ENCODE measurements at places on chromosomes 1 and 21.

DNA sequence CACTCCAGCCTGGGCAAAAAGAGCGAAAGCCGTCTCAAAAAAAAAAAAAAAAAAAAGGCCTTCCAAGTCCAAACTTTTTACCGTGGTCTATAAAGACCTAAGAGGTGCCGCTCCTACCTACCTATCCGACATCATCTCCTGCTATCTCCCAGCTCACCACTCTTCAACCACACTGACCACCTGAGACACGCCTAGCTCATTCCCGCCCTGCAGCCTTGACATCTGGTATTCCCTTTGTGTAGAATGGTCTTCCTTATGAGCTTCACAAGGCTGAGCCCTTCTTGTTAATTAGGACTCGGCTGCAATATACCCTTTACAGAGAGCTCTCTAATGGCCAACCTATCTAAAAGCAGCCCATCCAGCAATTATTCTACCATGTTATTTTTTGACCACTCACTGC lies 680 bp downstream of the MAGOH start:
- no peak for DNase-seq

DNA sequence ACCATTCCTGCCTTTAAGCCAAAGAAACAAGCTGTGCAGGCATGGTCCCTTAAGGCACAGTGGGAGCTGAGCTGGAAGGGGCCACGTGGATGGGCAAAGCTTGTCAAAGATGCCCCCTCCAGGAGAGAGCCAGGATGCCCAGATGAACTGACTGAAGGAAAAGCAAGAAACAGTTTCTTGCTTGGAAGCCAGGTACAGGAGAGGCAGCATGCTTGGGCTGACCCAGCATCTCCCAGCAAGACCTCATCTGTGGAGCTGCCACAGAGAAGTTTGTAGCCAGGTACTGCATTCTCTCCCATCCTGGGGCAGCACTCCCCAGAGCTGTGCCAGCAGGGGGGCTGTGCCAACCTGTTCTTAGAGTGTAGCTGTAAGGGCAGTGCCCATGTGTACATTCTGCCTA lies 1.3 kb upstream of the SLC50A1 start:
- DNase-seq: no peak

- DNase-seq: no peak
Observed at GRCh38 chr1:101914473-101915242, 82.1 kb downstream of the OLFM3 start.

- DNase-seq: no peak
Observed at GRCh38 chr1:202123336-202123813, 658 bp downstream of the GPR37L1 start.

DNA sequence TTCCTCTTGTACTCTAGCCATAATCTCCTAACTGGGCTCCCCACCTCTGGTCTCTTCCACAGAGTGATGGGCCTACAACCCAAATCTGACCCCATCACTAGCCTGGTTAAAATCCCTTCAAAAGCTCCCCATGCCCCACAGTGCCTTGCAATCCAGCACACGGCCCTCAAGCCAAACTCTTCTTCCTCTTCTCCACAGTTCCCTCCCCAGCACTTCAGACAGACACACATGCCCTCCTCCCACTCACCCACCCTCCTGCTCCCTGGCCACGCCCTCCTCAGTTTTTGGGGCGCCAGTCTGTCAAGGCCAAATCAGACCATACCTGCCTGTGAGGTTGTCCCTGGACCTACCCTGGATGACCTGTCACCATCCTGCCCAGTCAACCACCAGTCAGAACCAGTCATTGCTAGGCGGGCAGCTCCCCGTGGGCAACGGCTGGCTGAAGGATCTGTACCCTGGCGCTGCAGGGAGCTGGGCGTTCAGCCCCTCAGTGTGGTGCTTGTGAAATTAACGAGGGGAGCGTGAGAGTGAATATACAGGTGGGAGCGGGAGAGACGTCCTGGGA lies 753 bp downstream of the C1orf210 start:
- DNase-seq: no peak

GRCh38 chr1:73910062-73910461 lies 287.9 kb downstream of the LRRIQ3 start:
- no peak for DNase-seq

GRCh38 chr21:36423771-36424433 lies 38.7 kb downstream of the CHAF1B start:
- no peak for DNase-seq

DNA sequence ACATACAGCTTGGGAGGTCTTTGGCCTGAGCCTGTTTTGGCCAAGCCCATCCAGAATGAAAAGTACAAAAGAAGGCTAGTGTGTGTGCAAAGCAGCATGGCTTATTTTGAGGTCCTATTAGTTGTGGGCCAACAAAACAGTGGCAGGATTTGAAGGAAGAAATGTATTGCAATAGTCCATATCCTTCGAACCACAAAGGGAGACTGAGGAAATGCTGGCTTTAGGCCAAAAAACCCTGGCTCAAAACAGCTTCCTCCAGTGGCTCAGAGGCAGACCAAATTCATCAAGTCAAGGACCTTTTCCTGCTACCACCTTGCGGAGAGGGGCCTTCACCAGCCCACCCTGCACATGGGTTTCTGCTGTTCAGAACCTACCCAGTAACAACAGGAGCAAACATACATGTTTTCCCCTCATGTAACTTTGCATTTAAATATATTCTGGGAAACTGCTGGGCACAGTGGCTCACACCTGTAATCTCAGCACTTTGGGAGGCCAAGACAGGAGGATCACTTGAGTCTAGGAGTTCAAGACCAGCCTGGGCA lies 43.3 kb downstream of the VPS26C start:
- no peak for DNase-seq

DNA sequence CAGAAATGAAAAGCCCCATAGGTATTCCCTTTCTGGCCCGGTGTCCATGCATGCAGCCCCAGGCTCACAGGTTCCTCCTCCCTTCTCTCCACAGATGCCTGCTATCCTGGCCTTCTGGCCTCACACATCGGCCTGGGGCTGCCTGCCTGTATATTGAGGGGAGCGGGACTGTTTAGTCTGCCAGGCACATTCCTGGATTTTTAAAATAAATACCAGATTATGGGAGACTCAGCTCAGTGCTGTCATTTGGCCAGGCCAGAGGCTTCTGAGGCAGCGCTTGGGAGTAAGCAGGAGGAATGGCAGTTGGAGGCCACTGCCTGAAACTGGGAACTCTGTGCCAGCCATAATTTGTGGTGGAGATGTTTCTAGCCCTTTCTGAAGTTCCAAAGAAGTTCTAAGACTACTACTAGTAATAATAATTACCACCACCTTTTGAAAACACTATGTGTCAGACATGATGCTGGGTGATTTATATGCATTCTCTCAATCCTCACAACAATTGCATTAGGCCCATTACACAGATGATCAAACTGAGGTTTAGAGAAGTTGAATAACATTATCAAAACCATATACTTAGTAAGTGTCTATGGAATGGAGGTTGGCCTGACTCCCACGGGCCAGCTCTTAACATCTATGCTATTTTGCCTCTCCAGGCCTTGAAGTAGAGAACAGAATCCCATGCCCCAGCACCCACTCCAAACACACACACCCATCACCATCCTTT lies 107.6 kb downstream of the PLXNA2 start:
- DNase-seq: no peak

- DNase-seq: no peak
Observed at GRCh38 chr21:42164064-42164789, 54.7 kb upstream of the ABCG1 start.

GRCh38 chr1:240515505-240515904 lies 96.5 kb downstream of the GREM2 start:
- peak; percentile 91 for DNase-seq

- peak; percentile 86 for DNase-seq
Observed at GRCh38 chr21:41366522-41367151, 4.8 kb downstream of the MX2 start.

DNA sequence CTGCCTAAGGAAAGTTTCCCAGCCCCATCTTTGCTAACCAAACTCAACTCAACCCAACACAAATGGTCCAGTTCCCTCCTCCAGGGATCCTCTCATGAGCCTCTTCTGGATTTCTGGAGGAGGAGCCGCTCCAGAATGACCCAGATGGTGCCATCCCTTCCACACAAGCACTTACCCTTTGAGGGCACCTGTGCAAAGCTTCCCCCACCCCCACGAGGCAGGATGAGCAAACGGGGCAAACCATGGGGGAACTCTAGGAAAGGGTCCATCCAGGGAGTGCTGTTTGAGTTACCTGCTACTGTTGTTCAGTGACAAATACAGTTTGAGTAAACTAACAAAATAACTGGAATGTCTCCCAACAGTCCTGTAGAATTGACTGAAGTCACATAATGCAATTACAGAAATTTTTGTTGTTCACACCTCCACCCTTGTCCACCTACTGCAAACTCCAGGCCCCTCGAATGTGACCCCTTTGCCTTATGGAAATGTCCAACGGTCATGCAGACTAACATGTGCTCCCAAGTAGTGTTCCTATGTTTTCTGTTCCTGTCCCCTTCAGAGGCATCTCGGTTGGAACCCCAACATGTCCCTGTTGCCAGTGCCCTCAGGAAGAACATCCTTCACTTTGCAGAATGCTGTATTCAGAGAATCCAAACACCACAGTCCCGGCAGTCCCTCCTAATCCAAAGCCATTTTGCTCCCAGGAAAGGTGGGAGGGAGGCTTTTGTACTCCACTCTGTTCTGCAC lies 160.1 kb downstream of the RRAGC start:
- DNase-seq: no peak

DNA sequence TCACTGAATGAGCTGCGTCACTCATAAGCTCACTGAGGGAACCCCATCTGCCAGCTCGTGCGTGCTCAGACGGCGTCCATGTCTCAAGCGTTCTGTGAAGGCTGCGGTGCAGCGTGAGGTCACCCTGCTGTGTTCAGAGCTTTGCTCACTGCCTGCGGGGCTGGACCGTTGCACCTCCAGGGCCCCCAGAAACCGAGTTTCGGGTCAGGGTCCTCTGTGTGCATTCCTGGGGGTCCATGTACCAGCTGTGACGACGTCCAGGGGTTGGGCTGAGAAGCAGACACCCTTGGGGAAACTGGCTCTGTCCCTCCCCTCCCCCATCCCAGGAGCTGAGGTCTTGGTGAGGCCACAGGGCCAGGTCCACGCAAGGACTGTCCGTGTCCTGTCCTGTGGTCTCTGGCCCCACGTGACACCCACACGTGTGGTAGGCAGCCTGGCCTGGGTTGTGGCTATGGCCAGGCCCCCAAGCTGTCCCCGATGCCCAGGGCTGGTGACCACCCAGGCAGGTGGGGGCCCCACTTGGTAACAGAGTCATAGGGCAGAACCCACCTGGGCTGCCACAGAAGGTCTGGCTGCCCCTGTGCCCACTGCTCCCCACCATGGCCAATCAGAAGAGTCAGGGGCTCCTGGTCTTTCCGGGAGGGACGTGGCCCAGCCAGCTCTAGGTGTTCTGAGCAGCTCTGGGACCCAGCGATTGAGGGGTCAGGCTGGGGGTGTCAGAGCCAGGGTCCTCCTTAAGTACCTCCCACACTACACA lies 24.4 kb downstream of the FTCD start:
- DNase-seq: no peak

- peak; percentile 8 for DNase-seq
Observed at GRCh38 chr21:46498335-46499050, 39.8 kb downstream of the DIP2A start.

DNA sequence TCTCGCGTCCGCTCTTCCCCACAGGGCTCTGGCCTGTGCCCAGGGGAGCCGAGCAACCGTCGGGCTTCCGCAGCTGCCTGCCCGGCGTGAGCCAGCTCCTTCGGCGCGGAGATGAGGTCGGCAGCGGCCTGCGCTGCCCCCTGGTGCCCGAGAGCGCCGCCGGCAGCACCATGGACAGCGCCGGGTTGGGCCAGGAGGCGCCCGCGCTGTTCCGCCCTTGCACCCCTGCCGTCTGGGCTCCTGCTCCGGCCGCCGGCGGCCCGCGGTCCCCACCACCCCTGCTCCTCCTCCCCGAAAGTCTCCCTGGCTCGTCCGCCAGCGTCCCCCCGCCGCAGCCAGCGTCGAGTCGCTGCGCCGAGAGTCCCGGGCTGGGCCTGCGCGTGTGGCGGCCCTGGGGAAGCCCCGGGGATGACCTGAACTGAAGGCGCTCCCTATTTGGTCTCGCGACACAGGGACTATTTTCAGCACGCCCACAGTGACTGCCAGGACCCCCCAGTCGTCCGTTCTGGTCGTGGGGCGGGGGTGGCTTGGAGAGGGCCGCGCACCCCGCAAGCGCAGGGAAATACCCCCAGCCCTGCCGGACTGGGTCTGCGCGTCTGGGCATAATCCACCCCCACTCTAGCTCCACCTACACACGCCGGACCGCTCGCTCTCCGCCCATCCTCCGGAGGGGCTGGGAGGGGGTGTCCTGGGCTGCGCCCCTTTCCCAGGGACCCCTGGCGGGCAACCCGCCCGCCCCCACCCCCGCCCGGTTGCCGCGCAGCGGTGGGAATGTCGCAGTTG lies 1.3 kb downstream of the HES3 start:
- DNase-seq: peak; percentile 74

GRCh38 chr1:13935336-13935735 lies 235.3 kb downstream of the PRDM2 start:
- DNase-seq: no peak

DNA sequence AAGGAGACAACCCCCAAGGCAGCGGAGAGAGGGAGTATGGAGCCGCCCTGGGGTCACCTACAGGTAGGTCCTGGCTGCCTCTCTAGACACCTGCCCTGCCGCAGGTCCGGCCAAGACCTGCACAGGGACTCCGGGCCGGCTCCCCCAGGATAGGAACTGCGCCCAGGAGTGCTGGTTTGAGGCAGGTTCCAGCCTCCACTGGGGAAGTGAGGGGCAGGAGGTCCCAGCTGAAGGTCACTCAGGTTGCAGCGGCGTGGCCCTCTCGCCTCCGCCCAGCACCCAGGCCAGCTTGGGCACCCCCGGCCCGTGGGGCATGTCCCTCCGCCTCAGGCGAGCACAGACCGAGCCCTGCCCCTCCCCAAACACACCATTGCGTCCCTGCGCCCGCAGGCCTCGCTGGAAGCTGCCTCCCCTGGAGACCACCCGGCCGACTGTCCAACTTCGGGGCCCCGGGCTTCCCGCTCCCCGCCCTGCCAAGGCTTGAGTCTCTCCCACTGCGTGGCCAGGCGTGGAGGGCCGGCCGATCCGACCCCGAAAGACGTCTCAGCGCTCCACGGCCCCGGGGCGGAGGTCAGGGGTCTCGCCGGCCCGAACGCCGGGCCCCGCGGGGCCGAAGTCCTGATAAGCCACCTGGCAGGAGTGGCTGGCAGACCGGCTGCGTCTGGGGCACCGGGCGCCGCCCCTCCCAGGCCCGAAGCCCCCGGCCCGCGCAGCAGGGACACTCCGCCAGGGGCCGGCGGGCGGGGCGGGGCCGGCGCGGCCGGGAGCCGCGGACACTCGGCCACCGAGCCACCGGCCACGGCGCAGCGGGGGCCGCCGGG lies 1.4 kb upstream of the SKI start:
- DNase-seq: no peak

GRCh38 chr1:157487504-157487903 lies 64.8 kb downstream of the FCRL5 start:
- DNase-seq: no peak

All from fibroblast of skin of right biceps (primary cell).